ENCODE measurements at places on chromosomes 11 and 22.

DNA sequence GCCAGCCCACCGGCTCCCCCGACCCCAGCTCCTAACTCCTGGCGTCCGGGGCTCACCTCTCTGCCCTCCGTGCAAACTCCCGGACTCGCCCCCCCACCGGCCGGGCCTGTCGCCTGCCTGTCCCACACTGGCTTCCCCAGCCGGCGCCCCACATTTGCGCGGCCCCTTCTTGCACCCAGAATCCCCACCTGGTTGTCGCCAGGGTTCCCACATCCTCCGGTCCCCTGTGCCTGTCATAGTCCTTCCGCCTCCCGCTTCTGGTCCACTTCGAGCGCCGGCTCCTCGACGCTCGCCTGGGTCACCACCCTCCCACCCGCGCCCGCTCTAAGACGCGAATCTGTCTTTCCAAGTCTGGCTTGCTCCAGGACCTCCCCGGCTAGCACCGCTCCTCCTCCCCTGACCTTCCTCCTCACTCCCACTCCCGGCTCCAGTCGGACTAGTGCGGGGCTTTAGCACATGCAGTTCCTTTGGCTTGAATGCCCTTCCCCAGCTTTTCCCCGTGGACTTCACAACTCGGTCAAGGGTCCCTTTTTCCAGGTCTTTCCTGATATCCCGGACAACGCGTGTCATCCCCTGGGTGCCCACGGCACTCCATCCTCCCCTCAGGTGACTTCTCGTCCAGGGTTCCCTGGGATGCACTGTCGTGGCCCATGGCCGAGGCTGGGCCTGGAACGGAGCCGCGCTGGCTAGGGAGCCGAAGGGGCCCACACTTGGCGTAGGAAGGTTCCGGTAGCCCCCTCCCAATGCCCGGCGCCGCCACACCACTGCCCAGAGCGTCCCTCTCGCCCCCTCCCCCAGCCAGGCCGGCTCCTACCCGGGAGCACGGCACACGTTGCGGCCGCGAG is 635 bp downstream of the SCARF2 start:
- no peak for DNase-seq

GRCh38 chr11:121132211-121132976 is 31.4 kb downstream of the TECTA start:
- no peak for DNase-seq

DNA sequence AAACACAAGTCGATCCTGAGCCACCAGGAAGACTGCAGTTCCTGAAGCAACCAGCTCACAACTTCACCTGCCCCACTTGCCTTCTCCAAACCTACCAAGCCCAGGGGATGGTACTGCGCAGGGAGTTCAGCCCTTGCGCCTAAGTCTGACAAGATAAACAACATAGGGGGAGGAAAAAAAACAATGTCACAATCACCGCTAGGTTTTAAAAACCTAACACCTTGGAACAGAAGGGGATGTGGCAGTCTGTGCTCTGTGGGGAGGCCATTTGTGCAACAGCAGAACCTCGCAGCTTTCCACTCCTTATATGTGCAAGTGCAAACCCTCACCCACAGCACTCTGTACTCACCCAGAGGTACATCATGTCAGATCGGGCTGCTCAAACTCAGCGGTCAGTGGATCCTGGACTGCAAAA is 134.2 kb downstream of the RBFOX2 start:
- DNase-seq: no peak

- no peak for DNase-seq
These were observed 24.8 kb downstream of the FOLR3 start for GRCh38 chr11:72160319-72160718.

- DNase-seq: no peak
These were observed 1046.6 kb downstream of the TBC1D22A start for GRCh38 chr22:47808886-47809620.

DNA sequence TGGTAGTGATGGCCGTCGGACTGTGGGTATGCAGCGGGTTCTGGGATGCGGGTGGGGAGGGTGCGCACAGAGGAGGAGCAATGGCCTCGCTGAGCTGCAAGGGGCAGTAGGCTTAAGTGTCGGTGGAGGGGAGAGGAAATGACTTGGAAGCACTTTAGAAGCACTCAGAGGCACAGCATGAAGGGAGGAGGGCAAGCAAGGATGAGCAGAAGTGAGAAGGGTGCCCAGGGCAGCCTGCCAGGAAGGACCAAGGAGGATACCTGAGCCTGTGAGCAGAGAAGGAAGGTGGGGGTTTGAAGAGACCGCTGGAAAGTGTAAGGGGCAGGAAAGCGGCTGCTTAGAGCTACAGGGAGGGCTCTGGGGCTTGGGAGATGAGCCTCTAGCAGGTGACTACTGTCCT is 330 bp downstream of the SLC5A1 start:
- no peak for DNase-seq

DNA sequence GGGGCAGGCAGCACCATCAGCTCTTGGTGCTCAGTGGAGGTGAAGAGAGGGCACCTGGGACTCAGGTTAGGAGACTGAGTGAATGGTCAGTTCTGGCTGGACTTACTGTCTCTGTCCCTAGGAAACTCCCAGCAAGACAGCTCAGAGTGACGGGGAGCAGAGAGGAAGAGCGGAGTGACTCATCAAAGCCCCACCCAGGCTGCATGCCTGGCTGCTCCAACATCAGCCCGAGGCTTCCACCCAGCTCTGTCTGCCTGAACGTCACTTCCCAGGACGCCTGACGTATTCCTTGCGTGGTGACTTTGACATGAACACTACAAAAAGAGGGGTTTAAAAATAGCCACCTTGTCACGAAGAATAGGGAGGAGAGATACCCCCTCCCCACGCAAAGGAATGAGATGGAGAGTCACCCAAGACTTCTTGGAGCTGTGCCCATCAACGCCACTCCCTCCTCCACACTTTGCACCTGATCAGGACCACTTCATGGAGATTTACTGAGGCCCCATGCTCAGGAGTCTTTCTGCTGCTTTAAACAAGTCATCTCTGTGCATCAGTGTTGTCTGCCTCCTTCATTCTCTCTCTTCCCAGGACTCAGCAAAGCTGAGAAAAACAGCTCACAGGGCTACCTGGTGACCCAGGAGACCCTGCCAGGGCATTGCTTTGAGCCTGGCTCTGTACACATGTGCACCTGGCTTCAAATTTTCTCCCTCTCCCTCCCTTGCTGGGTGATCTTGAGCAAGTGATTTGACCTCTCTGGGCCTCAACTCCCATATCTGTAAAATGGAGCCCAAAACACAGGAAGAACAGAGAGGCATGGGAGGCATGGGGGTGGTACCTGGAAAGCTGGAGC is 83.1 kb downstream of the MN1 start:
- peak; percentile 15 for DNase-seq

DNA sequence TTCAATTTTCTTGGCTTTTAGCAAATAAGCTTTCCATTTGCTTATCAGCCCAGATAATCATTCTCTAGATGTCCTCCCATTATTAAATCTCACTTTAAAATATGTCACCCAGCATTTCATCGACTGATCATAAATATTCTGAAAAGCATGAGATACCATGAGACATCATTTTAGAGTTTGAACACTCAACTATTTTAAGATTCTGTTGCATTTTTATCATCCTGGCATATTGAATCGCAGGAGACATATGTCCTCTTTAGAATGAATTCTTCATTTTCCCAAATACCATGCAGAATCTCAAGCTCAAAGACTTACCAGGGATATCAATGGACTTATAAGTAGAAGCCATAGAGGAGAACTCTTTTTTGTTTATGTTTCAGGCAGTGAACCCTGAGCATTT is at the start of gene OR52A5:
Gene OR52A5 (minus strand): TSS at position 361 of the 400 bp plus-strand sequence. CDS start 5,714 bp downstream, outside the sequence.
- no peak for DNase-seq

DNA sequence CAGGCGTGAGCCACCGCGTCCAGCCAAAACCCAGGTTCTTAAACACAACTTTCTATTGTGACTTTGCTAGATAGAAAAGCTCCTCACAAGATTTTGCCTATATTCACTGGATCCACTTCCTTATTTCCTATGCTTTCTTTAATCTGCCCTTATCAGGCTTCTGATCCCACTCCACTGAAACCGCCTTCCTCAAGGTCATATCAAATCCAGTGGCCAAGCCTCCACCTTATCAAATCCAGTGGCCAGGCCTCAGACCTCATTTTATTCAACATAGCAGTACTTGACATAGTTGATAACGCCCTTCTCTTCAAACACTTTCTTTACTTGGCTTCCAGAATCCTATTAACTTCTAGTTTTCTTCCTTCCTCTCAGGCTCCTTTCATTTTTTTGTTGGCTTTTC is 29.5 kb downstream of the DIXDC1 start:
- no peak for DNase-seq

DNA sequence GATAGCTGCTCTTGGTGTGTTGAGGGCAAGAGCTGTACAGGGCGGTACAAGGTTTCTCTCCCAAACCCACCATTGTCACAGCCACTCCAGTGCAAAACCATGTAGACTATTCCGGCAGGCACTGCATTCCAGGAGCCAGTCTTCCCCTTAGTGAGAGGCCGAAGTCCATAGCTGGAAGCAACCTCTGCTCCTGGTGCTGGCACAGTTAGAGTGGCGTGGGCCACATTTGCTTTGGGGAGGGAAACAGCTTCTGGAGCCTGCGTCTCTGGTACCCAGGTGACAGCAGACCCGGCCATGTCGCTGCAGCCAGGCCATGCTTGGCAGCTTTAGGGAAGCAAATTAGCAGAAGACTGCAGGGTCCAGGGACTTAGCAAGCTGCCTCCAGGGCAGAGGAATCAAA is 788.0 kb downstream of the BRD1 start:
- no peak for DNase-seq

DNA sequence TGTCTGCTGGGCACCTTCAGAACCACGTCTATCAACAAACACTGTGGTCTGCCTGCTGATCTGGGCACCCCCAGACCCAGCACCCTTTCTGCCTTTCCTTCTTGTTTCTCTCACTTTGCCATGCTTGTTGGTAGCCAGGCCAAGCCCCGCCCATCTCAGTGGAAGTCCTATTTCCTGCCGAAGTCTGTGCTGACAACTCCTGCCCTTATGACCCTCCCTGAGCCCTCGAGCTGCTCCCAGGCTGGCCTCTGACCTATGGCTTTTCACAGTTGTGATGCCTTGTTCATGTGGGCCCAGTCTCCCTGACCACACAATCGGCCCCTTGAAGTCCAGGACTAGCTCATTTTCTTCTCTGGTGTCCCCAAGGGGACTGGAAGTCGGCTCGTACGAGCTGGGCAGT is 132.1 kb downstream of the DSCAML1 start:
- no peak for DNase-seq

GRCh38 chr22:37566329-37566837 is 6.1 kb downstream of the CDC42EP1 start:
- peak; percentile 48 for DNase-seq

GRCh38 chr22:46049726-46050450 is 72.9 kb upstream of the WNT7B start:
- DNase-seq: no peak

- DNase-seq: no peak
These were observed 621.2 kb downstream of the NTM start for GRCh38 chr11:131991606-131992005.

DNA sequence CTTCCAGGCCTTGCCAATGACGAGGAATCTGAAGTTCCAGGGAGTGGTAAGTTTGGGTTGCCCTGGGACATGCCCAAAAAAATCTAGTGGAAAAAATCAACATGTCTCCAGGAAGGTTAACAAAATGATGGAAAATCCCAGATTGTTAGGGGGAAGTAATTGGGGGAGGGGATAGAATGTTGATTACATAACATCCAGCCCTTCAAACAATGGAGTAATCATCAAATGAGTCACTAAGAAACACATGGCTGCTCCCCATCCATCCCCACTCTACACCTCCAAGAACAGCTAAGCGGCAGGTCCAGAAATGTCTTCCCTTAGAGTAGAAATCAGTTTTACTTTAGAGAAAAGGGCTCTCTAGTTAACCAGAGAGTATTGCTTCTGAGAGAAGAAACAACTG is 94.9 kb downstream of the ETS1 start:
- DNase-seq: no peak

- no peak for DNase-seq
These were observed 67.5 kb downstream of the ARFGAP2 start for GRCh38 chr11:47109051-47109726.

DNA sequence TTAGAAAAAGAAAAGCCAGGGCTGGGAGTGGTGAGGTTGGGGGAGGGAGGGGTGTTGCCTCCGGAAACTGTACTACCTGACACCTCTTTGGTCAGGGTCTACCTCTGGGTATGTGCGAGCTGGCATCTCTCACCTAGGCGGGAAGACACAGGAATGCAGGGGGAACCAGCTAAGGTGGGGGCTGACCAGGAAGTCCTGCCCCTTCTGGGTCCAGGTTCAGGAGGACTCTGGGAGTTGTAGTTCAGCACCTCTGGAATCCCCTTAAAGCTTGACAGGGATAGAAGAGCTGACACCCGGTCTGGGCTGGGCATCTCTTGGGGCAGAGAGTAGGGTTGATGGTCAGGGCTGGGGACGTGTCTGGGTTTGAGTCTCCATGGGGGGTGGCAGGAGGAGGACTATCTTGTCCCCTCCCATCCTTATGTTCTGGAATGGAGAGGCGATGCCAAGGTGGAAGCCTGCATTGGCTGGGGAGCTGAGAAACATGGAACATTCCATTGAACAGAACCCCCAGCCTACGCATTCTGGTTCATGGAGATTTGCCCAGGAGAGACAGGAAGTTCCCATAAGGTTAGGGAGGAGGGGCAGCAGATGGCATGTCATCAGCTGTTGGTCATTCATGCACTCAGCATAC is 2.1 kb upstream of the KIAA1671 start:
- DNase-seq: no peak

GRCh38 chr11:12148882-12149281 is 38.5 kb downstream of the MICAL2 start:
- DNase-seq: no peak

GRCh38 chr11:126336138-126336541 is 19.3 kb upstream of the ST3GAL4 start:
- DNase-seq: no peak

- DNase-seq: no peak
These were observed 3.3 kb downstream of the TSPAN4 start for GRCh38 chr11:845872-846495.

DNA sequence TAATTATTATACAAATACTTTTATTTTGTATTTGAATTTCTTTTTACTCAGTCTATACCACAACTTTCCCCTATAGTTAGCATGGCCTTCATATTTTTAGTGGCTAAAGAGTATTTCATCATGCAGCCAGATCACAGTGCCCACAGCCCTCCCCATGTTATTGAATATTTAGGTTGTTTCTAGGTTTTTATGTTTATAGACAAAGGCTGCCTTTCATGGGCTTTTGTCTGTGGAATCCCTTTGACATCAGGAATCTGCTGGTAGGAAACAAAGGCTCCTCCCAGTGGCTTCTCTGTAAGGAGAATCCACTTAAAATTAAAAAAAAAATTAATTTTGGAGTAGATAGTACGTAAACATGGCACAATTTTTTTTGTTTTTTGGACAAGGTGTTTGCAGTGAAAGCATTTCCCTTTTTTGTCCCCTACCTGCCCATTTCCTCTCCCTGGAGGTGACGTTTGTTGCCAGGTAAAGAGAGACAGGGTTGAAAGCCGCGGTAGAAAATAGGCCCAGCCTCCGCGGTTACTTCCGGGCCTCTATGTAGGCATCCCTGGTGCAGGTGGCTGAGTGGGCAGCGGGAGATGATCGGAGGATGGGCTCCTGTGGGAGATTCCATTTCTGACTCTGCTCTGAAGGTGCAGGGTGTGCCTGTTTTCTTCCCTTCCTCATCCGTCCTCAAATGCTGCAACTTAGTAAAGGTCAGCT is 82.2 kb upstream of the OR4B1 start:
- DNase-seq: no peak

GRCh38 chr11:128580612-128581011 is 6.7 kb downstream of the ETS1 start:
- no peak for DNase-seq

GRCh38 chr11:64560139-64560771 is 30.8 kb upstream of the SLC22A12 start:
- DNase-seq: no peak

Measured in CD4-positive, alpha-beta T cell treated with Interleukin-12 subunit alpha and Interleukin-12 subunit beta, for 1 hour (primary cell).